ENCODE measurements at places on chromosomes 4 and X.

- DNase-seq = no peak
Observed at GRCh38 chr4:62144431-62144830, 944.3 kb downstream of the ADGRL3 start.

- no peak for DNase-seq
Observed at GRCh38 chrX:140172401-140172800, 207.1 kb upstream of the CXorf66 start.

DNA sequence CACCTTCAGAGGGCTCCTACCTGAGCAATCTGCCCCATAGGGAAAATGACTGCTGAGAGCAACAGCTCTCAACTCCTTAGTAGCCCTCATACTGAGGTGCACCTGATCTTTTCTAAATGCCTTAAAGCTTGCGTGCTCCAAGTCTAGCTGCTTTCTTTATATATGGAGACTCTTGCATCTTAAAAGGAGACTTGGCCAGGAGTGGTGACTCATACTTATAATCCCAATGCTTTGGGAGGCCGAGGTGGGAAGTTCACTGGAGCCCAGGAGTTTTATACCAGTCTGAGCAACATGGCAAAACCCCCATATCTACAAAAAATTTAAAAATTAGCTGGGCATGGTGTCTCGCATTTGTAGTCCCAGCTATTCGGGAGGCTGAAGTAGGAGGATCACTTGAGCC, 78.1 kb upstream of the TRIM2 start:
- DNase-seq = no peak

GRCh38 chrX:21438792-21439191, 64.6 kb downstream of the CNKSR2 start:
- DNase-seq = no peak

DNA sequence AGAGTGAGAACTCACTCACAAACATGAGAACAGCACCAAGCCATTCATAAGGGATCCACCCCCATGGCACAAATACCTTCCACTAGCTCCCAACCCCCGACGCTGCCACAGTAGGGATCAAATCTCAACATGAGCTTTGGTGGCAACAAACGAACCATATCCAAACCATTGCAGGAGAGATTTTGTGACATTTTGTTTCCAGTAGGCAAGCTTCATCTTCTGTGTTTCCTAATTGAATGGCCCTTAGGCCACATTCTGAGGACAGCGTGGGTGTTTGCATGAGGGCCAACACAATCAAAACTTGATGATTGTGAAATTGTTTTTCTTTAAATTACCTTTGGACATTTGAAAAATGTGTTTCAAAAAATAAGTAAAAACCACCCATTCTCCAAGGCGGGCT, 102.6 kb upstream of the LNX1 start:
- no peak for DNase-seq

GRCh38 chr4:3280466-3280865, 12.4 kb upstream of the RGS12 start:
- no peak for DNase-seq

GRCh38 chrX:154457491-154458115, 478 bp upstream of the PLXNA3 start:
- no peak for DNase-seq

DNA sequence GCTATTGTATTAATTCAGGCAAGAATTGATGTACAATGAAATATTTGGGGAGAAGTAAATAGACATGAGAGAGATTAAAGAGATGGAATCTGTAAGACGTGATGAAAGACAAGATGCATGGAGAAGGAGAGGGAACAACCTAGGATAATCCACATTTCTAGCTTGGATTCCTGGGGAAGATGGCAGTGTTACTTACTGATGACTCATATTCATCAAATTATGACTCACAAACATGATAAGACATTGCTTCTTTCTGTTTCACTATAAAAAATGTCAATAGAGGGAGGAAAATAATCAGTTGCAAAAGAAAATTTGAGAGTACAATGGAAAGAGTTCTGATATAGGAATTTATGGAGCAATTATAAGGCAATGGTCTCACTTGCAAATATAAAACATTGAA, 104.1 kb upstream of the BMP3 start:
- no peak for DNase-seq

DNA sequence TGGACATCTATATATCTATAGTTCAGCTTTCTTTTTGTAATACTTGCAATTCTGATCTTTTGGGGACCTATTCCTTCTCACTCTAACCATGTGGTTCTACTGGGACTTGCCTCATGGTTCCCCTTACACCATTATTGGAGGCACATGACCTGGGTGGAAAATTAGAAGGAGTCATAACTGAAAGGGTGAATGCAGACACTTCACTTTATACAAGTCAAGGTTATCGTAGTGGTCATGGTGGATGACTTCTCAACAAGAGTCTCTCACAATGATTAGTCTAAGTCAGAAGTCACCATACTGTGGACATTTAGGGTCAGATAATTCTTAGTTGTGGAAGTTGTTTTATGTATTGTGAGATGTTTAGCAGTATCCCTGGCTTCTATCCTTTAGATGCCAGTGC, 10.5 kb upstream of the EIF4E start:
- DNase-seq = no peak

DNA sequence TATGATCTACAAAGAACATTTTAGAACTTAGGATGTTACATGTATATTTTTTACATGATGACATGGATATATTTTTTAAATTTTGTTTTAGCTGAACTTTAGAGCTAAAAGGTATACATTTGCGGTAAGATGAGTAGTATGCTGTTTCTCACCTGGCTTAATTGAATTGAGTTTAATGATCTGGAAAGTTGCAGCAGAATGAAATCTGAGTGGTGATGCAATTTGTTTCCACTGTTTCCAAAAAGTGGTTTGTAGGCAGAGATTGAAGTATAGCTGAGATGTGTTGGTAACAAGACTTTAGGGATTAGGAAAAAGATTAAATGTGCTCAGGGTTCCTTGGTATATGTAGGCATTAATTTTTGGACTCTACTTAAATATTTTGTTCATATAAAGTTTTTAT, 68.1 kb downstream of the HPF1 start:
- no peak for DNase-seq

DNA sequence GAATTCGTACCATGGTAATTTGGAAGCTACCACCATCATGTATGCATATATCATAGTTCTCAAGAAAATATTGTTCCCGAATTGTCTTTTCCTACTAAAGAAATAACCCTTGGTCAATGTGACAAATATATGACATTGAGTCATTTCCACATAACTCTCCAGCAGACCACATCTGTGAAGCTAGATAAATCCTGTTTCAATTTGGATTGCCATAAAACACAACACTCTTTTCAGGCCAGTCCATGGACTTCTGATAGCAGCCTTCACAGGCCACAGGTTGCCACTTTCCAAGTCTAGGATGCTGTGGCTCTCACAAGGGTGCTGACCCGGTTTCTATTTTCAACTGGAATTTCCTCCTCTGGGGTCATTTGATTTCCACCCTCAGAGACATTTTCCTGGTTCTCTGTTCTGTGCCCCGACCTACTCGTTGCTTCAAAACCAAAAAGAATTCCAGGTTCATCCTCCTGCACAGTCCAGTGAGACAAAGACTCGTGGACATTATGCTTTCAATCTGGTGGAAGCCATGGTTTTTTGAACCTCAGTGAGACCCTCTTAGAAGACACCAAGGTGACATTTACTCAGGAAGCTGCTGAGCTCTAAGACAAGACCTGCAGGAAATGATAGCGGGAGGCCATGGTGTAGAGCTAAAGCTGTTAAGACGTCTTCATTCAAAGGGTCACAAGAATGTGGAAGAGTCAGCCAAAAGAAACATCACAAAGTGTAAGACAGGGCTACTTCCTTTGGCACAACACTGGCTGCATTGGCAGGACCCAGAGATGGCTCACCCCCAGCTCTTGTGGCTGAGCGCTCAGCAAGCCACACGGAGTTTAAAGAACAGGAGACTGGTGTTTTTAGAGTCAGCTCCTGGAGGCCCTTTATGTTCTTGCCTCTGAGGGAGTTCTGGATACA, 119.8 kb downstream of the AMELX start:
- DNase-seq = no peak

GRCh38 chr4:184363258-184363657, 111.1 kb downstream of the IRF2 start:
- no peak for DNase-seq

DNA sequence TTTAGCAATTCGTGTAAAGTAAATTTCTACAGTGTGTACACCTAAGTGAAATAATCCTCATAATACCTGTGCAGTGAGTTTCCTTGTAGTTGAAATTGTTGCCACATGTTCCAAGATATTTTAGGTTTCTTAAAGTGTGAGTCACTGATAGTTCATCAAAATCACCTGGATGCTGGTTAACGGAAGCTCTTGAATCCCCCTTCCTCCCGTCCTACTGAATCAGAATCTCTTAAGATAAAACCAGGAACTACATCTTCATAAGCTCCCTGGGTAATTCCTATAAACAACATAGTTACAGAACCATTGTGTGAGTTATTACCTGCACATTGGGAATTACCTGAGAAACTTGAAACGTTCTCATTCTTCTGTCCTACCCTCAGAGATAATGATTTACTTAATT, 197.4 kb upstream of the HS3ST1 start:
- DNase-seq = no peak
